Caudate nucleus (tissue), 63 donors: ENCODE measurements at places on chromosomes 7 and 10.

DNA sequence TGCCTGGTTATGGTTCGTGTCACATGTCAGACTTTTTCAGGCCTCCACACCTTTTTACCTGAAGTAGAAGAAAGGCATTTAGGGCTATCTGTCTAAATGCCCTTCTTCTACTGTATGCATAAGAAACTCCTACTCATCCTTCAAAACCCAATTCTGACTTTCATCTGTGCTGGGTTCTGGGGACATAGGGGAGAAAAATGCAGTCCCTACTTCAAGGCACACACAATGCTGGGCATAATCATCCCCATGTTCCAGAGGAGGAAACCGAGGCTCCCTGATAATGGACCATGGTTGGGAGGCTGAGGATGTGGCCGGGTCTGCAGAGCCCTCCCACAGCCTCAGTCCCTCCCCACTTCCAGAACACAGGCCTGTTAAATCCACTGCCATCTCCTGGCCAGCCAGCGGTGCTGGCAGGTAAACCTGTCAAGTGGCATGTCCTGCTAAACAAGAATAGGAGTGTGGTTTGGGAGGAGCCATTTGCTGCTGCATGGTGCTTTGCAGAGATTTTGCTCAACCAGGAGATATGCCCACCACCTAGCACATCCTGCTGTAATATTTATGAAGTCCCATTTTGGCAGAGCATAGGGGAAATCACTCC, 32.0 kb downstream of the GRID1 start:
- DNase-seq, result no peak

GRCh38 chr10:35153716-35154115, 27.1 kb downstream of the CREM start:
- DNase-seq, result no peak

DNA sequence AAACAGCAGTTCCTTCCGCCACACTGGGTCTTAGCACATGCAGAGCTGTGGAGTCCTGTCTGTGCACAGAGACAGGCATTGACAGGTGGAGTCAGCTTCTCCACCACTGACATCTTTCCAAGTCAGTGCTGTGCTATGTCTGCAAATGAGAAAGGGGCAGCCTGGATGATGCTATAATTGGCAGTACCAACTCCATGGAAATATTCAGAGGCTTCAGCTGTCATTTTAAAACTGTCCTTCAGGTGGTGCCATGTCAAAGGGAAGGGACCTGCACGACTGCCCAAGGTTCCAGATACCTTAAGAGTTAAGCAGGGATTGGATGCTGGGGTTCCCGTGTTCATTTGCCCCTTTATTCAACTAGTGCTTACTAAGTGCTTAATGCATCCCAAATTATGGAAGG, 258.0 kb upstream of the PRKCQ start:
- DNase-seq, result no peak

GRCh38 chr7:136339464-136339863, 362.3 kb upstream of the MTPN start:
- no peak for DNase-seq

GRCh38 chr7:157671358-157672255, 334.8 kb downstream of the DNAJB6 start:
- no peak for DNase-seq
